ENCODE measurements at places on chromosomes 5 and 9.

DNA sequence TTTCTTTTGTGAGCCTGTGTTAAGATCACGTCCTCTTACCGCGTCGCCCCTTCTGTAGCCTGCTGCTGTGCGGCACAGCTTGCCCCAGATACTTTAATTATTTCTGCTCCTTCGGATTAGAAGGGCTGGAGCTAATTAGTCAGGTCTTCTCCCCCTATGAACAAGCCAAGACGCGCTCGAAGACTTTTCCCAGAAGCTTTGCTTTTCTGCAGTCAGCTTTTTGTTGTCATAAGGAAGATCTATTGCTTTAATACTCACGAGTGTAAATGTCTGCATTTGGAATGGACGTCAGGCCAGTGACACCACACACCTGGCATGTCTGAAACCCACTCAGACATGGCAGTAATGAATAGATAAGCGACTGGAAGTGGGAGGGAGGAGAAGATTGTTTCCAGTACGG, 37.0 kb downstream of the PRUNE2 start:
- no peak for DNase-seq

DNA sequence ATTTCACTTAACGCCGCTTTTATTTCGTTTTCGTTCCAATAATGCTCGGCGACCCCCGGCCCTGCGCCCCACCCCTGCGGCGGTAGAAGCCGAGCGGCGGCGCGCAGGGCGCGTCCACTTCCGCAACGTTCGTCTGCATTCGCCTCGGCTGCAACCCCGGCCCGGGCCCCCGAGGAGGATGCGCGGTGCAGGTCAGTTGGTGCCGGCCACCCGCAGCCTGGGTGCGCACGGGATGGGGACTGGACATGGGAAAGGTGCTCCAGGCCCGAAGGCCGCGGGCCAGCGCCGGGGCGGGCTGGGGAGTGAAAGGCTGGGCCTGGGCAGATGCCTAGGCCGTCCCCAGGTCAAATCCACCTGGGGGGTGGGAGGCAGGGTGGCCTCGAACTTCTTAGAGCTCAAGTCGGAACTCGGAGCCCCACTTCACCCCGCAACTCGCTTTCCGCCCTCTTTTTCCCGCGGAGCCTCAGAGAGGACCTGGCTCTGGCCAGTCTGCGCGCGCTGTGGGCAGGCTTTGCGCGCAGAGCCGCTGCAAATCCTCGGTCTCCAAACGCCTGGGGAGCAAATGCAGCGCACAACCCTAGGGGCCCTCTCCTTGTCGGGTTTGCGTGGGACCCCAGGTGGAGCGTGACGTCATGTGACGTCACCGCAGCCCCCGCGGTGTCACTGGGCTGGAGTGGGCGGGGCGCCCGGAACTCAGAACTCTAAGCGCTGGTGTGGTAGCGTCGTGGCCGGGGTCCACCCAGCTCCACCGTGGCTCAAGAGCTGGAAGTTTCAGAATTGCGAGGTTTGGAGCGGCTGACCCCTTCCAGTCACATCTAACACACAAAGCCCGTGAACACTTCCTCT, 3.3 kb downstream of the TLX3 start:
- DNase-seq = no peak

DNA sequence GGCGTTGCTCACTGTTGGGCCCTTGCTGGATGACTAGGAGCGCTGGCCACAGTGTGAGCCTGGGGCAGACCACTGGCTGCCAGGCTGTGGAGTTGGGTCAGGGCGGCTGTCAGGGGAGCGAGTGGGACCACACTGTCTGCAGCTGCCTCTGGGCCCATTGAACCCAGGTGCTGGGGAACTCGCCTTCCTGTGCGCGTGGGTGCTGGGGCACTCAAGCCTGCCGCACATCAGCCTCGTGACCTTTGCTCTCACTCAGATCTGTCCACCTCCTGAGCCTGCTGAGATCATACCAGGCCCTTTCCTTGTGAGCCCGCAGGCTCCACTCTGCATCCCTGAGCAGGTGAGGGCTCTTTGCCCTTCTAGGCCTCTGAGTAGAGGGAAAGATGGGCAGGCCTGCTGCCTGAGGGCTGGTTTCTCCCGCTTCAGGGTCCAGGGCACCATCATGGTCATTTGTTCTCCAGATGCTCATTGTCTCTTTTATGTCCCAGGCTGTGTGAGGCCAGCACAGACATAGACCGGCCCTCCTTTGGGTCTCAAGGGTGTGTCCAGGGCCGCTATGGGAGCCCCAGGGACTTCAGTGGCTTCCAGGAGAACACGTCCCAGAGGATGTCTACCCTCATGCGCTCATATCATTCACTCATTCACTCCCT, 26.5 kb downstream of the WNK2 start:
- DNase-seq = no peak

GRCh38 chr5:6728011-6728794, 15.0 kb downstream of the TENT4A start:
- DNase-seq = no peak

GRCh38 chr5:59099270-59099994, 516.6 kb downstream of the RAB3C start:
- no peak for DNase-seq

GRCh38 chr5:51194671-51195070, 188.6 kb upstream of the ISL1 start:
- DNase-seq = no peak

- DNase-seq = no peak
These were observed 390.2 kb downstream of the TLR4 start for GRCh38 chr9:118094387-118094786.

GRCh38 chr9:93994545-93994944, 39.4 kb upstream of the BARX1 start:
- no peak for DNase-seq

- no peak for DNase-seq
These were observed 35.2 kb downstream of the ZCCHC9 start for GRCh38 chr5:81336556-81336955.

DNA sequence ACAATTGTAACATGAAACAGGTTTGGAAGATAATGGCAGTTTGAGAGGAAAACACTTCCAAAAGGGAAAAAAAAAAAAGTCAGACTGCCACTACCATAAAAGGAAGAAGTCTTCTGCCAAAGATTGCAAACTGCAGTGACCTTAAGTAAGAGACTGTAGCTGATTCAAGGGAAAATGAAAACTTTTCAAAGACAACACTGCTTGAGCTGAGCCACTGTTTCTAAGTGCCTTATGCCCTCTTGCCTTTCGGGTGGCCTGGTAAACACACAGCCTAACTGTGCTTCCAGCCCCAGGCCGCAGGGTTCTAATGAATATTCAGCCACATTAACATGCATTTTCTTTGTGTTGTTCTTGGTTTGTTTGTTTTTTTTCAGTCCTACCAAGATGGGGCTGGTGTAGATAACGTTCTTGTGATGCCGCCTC, 354.6 kb downstream of the BNC2 start:
- DNase-seq = no peak

GRCh38 chr5:141680751-141681201, 1.3 kb downstream of the ARAP3 start:
- DNase-seq = no peak

DNA sequence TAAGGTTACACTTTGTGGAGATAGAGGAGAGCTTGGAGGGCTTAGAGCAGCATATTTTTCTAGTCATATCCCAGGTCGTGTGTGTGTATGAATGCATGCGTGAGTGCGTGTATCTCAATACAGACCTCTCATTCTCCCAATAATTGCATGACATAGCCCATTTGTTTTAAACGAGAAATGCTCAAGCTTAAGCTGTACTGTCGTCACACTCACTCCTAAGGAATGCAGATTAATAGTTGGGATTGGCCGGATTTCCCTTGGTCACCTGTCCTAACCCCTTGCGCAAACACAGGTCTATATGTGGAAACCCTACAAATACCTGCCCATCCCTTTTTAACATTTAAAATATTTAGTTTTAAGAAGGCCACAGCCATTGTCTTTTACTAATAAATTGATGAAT, 165.8 kb downstream of the SEMA5A start:
- DNase-seq = no peak

DNA sequence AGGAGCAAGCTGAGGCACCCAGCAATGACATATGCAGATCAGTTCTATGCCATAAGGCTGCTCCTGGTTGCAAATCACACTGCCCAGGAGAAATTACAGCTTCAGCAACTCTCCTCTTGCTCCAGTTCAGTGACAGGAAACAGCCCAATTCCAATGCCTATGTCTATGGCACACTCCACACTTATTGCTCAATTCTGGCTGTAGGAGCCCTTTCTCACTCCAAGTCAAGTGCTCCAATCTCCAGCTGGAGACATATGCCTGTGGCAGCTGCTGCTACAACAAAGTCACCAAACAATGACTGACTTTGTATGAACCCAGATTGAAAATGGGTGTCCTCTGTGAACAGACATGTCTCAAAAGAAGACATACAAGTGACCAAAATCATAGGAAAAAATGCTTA, 31.8 kb upstream of the PLCXD3 start:
- DNase-seq = no peak

GRCh38 chr5:112921026-112921832, 798 bp downstream of the REEP5 start:
- peak; percentile 32 for DNase-seq

DNA sequence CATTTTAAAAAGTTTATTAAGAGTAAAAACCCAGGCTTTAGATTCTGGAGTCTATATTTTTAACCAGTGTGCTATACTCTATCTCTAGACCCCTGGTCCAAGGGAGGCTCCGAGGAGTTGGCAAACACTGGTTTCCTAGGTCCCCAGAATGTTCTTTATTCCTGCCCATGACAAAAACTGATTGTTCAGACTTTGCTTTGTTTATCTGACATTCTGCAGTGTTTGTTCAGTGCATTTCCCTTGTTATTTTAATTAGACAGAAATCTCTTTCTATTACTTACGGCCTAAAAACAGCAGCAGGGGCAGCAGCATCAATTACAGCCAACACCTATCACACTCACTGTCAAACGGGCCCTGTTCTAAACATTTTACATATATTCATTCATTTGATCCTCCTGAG, 2011.6 kb upstream of the WWC1 start:
- no peak for DNase-seq

DNA sequence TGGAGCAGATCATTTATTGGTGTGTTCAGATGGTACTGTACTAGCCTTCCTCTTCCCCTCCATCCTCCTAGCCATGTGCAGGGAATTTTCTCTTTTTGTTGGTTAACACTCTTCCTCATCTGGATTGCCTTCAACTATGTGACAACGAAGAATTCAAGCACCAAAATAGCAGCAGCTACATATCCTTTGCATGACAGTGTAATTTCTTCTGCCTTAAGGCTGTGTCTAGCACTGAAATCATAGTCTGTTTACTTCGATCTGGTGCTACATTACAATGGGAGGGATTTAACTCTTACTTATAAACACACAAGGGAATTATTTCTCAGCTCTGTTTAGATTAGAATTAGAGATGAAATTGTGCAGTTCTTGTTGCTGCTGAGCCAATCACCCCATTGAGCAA, 260.4 kb downstream of the ARL15 start:
- no peak for DNase-seq

DNA sequence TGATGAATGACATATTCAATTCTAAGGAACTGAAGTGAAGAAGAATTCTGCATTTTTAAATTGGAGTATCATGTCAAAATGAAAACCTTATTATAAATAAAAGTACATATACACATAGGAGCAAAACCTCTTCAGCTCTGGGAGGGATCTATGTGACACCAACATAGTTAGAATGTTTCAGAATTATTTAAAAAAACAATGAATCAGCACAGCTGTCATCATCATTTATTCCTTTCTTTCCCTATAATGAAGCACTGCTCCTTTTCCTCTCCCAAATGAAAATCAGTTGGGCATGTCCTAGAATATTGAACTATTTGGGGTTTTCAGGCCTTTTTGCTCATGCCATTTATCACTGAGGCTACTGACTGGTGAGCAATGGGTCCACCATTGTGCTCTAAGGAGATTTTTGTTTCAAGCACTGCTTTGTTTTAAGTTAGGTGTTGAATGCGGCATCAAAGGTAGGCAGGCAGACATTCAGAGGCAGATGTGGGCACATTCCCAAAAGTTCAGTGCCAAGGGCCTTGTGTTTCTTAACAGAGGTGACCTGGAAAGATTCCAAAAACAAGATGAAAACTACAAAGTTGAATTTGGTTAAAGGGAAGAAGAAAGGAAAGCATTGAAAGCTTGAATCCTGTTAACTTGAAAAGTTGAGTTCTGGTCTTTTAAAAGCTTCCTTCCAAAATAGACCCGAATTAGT, 126.4 kb upstream of the ADAMTSL1 start:
- no peak for DNase-seq

DNA sequence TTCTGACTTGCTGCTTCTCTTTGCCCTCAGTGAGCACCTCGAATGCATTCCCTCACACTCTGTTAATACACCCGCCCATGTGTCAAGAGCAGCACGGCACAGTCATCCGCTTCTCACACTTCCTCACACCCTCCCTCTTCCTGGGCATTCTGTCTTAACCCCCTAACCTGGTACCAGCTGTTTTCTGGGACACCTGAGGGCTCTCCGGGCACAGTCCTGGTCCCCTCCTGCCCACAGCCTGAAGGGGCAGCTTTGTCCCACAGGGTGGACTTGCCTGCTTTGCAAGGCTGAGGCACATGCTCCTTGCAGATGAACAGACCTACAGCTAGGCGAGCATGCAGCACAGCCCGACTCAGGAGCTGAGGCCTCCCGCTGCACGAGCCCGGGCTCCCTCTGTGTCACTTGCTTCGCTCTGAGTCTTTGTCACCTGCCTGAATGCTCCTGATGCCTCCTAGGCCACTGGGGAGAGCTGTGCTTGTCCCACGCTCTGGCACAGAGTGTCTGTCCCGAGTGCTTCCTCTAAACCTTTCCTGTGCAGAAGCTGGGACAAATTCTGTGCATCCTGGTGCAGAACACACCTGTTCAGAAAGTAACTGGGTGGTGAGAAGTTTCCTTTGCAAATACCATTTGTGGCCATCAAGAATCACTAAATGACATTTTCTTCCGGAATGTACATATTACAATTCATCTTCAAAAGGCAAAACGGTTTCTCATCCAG, 47.8 kb downstream of the AHRR start:
- no peak for DNase-seq

GRCh38 chr9:122307925-122308324, 43.2 kb downstream of the MRRF start:
- no peak for DNase-seq

- DNase-seq = no peak
These were observed 20.9 kb upstream of the ADAM19 start for GRCh38 chr5:157596487-157596886.

DNA sequence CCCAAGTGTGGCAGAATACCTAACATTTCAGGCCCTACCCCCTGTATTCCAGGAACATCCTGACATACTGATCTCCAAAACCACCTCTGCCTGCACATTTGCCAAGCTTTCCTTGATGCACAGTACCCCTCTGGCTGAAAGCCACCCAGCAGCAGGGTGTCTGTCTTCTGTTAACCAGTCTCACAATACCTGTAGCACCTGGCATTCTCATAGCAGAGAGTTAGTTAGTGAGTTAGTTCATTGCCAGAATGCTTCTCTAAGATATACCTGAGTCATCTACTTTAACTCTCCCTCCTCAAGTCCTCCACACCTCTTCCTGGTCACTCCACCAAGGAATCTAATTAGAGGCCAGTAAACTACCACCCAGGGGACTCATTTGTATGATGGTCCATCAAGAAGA, 46.1 kb upstream of the IL7R start:
- no peak for DNase-seq
